ENCODE measurements at places on chromosomes 12 and 14.

DNA sequence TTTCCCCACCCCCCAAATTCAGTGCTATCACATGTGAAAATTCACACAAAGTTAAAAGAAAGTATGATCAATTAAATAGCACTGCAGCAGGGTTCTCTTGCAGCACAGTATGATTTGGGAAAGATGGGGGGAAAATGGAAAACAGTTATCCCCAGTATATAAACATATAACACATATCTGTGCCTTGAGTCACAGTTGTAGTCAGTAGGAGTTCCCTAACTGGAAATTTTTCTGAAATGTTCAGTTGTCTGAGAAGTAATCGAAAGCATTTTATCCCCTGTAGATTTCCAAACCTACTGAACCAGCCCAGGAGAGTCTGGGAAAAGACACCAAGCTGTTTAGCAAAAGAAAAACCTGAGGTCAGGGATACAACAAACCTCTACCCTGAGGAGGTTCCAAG is 47.0 kb downstream of the C12orf50 start:
- no peak for DNase-seq

- no peak for DNase-seq
Measured at GRCh38 chr12:48000878-48001504, 3.3 kb downstream of the COL2A1 start.

DNA sequence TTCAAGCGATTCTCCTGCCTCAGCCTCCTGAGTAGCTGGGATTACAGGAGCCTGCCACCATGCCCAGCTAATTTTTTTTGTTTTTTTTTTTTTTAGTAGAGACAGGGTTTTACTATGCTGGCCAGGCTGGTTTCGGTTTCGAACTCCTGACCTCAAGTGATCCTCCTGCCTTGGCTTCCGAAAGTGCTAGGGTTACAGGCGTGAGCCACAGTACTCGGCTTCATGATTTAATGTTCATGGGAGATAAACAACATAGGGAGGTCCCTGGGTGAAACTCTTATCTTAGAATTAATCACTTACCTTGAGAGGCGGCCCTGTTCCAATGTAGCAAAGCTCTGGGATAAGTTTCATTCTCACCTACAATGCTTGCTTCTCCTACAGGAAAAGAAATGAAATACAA is 48.3 kb downstream of the SEL1L start:
- DNase-seq: no peak

GRCh38 chr12:81866081-81866480 is 106.9 kb upstream of the PPFIA2 start:
- no peak for DNase-seq

GRCh38 chr12:6084261-6084968 is 40.1 kb downstream of the VWF start:
- DNase-seq: no peak

GRCh38 chr12:10716704-10717315 is 6.3 kb downstream of the YBX3 start:
- DNase-seq: no peak

- no peak for DNase-seq
Measured at GRCh38 chr12:27952510-27952909, 20.0 kb downstream of the PTHLH start.
